ENCODE measurements at places on chromosomes 2 and 18. TPM values are rescaled to one million over a fixed set of nuclear protein-coding genes. Genes with fewer than 3 reads are reported as not detected.

GRCh38 chr2:177669625-177670330 lies 277.2 kb downstream of the AGPS start:
- no peak for DNase-seq

DNA sequence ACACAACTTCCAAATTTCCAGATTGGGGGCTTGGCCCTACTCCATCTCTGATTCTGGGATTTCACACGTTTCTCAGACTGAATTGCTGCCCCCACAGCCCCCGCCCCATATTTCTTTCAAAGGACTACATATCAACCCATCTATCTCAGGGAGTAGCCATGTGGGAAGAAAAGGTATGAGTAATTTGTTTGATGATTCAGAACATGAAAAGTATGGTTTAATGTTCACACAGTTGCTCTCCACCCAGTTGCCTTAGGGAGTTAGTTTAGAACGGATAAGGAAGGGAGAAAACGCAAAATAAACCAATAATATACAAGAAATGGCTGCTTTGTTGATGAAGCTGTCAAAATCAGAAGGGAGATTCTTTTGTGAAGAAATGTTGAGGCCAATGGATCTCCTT lies 145.1 kb downstream of the PIEZO2 start:
- no peak for DNase-seq

- no peak for DNase-seq
Observed at GRCh38 chr18:45340884-45341283, 274.4 kb upstream of the SLC14A2 start.

GRCh38 chr2:75523313-75524275 lies 37.1 kb downstream of the EVA1A start:
- no peak for DNase-seq

The ERFE gene
- 0.61 TPM for polyA plus RNA-seq
